Esophagus mucosa (tissue), 1 donor: ENCODE measurements at places on chromosomes 5 and 9. TPM values are rescaled to one million over a fixed set of nuclear protein-coding genes. Genes with fewer than 3 reads are reported as not detected.

DNA sequence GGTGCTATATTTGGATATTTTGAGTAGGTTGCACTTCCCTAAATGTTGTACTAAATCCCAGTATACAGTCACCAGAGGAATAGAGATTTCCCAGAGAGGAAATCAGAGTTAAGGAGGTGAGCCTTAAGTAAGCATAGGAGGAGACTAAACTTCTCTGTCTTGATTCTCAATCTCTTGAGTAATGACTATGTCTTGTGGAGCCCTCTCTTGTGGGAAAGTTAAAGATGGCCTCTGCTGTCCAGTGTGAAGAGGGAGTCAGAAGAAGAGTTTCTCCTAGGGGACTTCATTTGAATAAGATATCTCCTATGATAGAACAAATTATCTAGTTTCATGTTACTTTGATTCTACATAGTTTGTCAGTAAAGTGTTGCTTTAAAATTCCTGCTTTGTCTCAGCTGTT, 502.5 kb downstream of the PDE4D start:
- no peak for ATAC-seq

GRCh38 chr5:54148067-54148845, 162.1 kb downstream of the ARL15 start:
- ATAC-seq, result no peak

Gene POC5
- total RNA-seq, result 5.5 TPM

Gene GOLGA1
- total RNA-seq, result 17.6 TPM
